ENCODE measurements at places on chromosomes 3 and 15.

- no peak for DNase-seq
Observed at GRCh38 chr3:157051591-157051990, 108.4 kb downstream of the CCNL1 start.

DNA sequence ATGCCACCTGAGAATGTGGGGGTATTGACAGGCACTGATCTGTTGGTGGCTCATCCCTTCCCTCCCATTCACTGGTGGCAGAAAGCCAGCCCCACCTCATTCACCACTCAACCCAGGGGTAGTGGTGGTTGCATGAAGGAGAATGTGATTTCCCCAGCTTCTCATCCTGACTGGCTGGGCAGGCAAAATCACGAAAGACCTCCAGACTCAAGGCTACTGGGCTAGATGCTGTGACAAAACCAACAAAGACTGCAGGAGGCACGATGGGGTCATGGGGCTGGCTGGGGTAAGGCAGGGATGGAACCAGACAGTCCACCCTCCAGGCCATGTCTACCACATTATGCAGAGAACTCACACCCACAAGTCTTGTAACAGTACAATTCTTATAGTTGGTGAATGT lies 33.9 kb downstream of the FSTL1 start:
- no peak for DNase-seq

DNA sequence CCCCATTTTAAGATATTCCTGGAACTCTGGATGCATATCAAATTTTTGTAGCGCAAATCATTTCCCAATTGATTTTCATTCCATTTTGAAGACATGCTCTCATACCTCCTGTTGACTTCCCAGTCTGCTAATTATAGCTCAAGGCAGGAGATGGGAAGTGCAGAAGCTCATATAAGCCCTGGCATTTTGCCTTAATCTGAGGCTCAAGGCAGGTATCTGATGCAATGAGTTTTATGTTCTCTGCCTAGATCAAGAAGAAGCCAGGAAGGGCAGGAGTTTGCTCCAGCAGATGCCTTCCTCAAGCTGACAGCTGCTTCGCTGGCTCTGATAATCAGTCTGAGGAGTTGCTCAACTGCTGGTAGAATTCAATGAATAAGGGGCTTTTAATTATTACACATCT lies 65.6 kb upstream of the NEDD4 start:
- no peak for DNase-seq

DNA sequence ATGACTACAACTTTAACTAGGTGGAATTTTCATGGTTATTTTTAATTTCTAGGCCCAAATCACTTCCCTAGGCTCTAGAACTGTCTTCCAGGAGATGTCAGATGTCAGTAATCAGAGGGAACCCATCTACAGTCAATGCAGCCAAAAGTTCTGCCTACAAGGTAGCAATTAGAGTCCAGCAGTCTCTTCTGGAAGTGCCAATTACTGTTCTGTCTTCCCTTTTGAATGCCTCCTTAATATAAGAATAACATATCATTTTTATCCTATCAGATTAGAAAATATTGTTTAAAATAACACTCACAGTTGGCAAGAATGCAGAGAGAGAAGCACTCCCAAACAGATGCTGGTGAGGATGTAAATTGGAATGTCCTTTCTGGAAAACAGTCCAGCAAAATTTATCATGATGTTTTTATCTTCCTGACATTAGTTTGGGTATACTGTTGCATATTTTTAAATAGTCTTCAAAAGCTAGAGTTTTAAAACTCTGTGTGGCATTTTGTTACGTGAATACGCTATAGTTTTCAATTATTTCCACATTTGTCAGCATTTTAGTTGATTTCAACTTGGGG lies 543.7 kb downstream of the FHIT start:
- DNase-seq: no peak

DNA sequence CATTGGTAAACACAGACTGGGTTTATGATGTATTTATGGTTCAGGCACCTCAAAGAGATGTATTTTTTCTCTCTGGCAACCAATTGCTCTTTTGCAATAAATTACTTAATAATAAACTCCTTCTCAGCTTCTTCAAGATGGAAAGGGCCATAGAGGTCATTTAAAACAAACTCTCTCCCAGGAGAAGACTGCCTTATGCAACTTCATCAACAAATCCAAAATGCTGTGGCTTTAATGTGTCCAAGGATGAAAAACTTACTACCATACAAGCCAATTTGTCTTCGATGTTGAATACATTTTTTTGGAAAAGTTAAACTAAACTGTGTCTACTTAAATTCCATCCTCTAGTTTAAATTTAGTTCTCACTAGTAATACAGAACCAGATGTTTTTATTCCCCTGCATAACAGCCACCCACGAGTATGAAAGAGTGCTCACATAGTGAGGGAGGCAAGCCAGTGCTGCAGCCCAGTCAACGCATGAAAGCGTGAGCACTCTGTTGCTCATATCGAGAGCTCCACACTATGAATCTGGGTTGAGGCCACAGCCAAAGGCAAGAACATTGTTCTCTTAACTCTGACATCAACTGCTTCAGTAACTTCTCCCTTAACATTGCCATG lies 761.3 kb upstream of the GRM7 start:
- DNase-seq: no peak

- DNase-seq: peak; percentile 50
Observed at GRCh38 chr3:48400824-48401433, 28.9 kb downstream of the FBXW12 start.

DNA sequence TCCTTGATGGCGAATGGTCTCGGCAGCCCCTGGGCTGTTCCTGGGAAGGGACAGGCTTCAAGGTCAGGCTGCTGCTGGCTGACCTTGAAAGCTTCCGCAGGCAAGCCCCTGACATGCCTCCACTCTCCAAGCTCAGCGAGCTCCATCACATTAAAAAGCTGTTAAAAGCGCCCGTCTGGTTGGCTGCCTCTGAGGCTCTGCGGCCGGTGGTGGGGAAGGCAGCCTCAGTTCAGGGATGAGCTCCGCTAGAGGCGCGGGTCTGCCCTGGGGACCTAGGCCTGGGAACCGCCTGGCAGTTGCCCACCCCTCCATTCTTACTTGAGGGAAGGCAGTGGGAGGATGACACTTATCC lies 103.8 kb downstream of the LINGO1 start:
- no peak for DNase-seq

- no peak for DNase-seq
Observed at GRCh38 chr3:134314588-134315285, 59.5 kb downstream of the AMOTL2 start.

DNA sequence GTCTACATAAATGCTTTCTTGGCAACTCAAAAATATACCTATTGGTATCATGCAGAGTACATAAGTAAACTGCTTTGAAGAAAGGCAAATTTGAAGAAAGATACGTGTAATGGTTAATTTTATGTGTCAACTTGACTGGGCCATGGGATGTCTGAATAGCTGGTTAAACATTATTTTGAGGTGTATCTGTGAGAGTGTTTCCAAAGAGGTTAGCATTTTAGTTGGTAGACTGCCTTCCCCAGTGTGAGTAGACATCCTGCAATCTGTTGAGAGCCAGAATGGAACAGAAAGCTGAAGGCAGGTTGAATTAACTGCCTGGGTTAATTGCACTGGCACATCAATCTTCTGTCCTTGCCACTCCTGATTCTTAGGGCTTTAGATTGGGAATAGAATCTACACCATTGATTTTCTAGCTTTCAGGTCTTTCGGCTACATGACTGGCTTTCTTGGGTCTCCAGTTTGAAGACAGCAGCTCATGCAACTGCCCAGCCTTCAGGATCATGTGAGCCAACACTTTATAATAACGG lies 98.3 kb downstream of the CMSS1 start:
- DNase-seq: no peak

DNA sequence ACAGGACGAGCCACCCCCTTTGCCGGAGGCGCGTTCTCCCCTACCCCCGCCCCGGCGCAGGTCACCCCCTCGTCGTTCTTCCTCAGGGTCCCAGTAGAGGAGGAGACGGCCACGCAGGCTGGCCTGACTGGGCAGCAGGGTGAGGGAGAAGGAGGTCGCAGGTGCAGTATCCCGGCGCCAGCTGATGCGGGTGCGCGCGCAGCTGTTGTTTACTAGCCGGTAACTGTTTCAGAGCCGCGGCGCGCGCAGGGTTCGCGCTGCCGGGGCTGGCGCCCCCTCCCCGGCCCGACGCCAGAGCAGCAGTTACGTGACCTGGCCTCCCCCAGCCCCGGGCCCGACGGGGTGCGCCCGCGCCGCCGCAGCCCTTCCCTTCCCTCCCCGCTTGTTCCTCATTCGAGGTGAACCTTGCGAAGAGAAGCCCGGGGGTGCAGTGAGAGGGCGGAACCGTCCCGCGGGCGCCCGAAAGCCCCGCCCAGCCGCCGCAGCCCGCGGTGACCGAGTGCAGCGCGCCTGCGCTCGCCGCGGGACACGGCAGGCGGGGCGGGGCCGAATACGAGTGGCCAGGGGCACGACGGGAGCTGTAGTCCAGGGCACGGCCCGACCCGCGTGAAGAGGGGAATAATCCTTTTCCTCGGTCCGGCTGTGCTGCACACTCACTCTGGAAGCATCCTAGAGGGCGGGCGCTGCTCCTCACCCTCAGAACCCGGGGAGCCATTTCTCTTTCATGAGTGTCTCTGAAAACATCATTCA lies at the start of gene SLC12A6:
TSS of gene SLC12A6 (minus strand) at position 225 of the 750 bp plus-strand sequence. CDS start 1,101 bp downstream, outside the sequence.
- peak; percentile 83 for DNase-seq

Measured in stimulated activated CD8-positive, alpha-beta memory T cell treated with anti-CD3 and anti-CD28 coated beads, Interleukin-15, amount 100 ng/mL, for 4 hours (primary cell).